ENCODE measurements at places on chromosomes 11 and 22.

GRCh38 chr11:2425506-2425905 is 18.8 kb downstream of the TRPM5 start:
- no peak for DNase-seq

GRCh38 chr22:31222736-31223135 is 10.6 kb downstream of the LIMK2 start:
- DNase-seq: no peak

DNA sequence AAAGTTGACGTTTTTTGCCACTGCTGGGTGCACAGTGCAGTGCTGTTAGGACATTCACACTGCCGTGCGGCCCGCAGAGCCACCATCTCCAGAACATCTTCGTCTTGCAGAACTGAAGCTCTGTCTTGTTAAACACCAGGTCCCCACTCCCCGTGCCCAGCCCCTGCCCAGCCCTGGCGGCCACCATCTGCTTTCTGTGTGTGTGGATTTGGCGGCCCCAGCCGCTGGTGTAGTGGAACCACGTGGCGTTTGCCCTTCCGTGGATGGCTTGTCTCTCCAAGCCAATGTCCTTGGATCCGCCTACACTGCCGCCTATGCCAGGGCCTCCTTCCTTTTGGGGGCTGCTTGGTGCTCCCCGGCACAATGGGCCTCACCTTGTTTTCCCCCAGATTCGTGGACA is 8.2 kb upstream of the MUC5AC start:
- no peak for DNase-seq

- peak; percentile 60 for DNase-seq
These were observed 5.8 kb downstream of the PIWIL3 start for GRCh38 chr22:24768537-24769374.

- DNase-seq: no peak
These were observed 14.1 kb downstream of the PTPRJ start for GRCh38 chr11:47994417-47994816.
